ENCODE measurements at places on chromosomes 16 and 17.
A peak's percentile ranks its signal among the peaks of the same experiment; 100 is the strongest.

- DNase-seq, result no peak
These were observed 320.0 kb upstream of the PSMD7 start for GRCh38 chr16:73976644-73977043.

- no peak for DNase-seq
These were observed 1.6 kb downstream of the DOC2B start for GRCh38 chr17:179781-180380.

DNA sequence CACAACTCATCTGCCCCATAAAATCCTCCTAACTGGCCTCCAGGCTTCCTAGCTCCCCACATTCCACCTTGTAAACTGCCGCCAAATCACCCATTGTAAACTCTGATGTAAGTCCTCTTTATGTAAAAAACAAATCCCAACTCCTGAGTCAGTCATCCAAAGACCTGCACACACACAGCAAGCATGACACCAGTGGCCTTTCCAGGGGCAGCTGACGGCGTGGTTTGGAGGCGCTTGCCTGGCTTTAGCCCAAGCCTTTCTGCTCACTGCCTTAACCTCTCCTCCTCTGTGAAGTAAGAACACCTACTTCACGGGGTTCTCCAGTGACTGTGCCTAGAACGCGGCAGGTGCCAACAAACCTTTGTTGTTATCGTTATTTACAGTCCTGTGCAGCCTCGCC, 14.0 kb downstream of the UBE2O start:
- DNase-seq, result no peak

DNA sequence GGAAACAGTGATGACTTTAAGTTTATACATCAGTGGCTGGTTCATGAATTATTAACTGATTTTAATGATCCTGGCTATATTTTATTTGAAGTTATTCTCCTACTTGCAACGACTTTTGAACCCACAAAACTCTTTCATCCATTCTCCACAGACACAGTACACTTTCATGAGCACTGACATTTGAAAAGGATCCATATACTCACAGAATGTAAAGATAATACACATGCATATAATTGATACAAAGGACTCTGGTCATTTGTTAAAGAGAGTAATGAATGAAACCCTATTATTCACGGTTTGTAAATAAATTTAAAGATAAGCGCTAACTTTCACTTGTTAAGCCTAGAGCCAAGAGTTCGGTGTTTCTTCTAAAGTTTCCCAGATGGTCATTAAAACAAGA, 3.3 kb downstream of the TOX3 start:
- no peak for DNase-seq

GRCh38 chr16:84442416-84443145, 61.9 kb downstream of the MEAK7 start:
- DNase-seq, result no peak

- no peak for DNase-seq
These were observed 3.0 kb downstream of the PFN1 start for GRCh38 chr17:4945176-4945943.

DNA sequence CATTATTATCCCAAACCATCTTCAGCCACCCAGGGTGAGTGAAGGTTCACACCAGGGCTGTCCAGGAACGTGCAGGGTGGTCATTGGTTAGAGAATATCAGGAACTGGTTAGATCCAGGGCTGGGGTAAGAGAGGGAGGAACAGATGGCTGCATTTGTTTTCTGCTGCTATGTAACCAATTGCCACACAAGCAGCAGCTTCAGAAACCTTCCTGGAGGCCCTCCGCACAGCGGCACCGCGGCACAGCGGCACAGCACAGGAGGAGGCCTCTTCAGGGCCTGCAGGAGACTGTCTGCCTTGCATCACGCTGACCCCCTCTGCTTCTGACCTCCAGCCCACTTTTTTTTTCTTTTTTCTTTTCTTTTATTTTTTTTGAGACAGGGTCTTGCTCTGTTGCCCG, 86.1 kb downstream of the KCNJ12 start:
- no peak for DNase-seq

DNA sequence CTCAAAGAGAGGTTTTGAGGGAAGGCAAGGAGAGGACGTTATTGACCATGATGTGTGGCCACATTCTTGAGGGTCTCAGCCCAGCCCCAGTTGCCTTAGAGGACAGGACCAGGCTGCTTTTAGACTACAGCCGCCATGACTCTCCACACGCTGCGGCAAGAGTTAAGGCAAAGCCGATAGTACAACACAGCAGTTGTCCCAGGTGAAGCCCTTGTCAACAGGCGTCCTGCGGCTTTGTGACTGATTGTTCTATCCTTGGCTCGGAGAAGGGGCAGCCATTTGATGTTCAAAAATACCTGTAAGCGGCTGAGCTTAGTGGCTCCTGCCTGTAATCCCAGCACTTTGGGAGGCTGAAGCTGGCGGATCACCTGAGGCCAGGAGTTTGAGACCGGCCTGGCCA, 28.8 kb downstream of the TMEM92 start:
- DNase-seq, result no peak

- DNase-seq, result no peak
These were observed 61.3 kb downstream of the C17orf67 start for GRCh38 chr17:56772442-56772841.

DNA sequence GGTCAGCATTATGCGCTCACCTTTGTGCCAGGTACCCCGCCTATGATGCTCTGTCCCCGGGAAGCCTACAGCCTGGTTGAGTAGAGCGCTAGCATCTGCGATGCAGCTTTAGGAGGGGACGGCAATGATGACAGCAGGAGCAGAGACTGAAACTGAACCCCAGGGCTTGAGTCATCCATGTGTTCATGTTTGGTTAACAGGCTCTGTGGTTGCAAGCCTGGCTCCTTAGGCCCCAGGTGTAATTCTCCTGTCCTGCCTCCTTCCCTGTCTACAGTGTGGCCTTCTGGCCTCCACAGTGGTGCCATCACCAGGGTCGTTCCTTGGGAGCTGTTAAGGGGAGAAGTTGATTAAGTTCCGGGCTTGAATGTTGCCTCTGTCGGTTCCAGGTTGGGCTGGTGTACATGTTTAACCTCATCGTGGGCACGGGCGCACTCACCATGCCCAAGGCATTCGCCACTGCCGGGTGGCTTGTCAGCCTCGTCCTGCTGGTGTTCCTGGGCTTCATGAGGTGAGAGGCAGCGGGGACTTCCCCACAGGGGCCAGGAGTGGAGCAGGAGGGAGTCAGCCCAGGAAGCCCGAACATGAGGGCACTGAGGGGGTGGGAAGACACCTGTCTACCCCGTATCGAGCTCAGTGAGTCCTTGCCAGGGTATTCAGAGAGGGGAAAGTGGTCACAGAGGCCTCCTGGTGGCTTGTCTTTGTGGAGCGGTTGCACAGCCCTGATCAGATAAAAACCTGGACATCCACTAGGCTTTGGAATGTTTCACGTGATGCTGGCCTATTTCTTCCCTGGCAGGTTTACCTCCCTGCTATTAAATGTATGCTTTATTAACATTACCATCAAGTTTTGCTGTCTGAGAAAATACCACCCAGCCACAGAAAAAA, 9.2 kb upstream of the NAT9 start:
- no peak for DNase-seq

DNA sequence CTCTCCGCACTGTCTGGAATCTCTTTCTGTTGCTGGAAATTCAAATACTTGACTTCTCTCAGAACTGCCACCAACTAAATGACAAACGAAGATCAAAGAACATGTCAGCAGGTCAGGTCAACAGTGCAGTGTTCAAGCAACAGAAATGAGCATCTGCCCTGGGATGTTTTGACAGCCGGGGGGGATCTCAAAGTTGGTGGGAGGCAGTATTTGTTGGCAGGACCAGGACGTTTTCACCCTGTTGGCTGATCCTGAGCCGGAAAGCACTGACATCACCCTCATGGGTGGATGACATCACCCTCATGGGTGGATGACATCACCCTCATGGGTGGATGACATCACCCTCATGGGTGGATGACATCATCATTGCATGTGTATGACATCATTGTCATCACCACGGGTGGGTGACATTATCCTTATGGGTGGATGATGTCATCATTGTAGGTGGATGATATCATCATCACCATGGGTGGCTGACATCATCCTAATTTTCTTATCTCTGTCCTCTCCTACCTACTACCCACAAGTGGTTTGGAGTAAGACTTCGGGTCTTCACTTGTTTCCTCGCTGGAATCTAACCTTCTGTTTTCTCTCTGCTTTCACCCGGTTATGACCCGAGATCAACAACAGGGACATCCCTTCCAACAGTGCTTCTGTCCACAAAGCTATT, 18.9 kb downstream of the DNAH17 start:
- DNase-seq, result no peak

DNA sequence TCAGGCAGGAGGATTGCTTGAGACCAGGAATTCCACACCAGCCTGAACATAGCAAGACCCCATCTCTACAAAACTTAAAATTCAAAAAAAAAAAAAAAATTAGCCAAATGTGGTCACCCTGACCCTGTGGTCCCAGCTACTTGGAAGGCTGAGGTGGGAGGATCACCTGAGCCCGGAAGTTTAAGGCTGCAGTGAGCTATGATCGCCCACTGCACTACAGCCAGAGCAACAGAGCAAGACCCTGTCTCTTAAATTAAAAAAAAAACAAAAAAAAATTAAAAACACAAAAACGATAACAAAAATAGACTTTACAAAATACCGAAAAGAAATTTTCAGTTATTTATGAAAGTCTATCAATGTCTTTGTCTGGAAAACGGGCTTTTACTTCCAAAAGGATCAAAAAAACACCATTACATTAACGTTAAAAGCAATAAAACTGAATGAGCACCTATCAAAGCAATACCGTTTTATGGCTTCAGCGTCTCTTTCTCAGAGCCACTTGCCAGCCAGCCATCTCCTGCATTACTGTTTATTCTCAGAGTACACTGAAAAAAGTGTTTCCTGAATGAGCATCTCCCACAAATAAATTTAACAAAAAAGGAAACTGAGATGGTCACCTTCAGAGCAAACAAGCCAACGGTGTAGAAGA, 6.1 kb downstream of the USP7 start:
- no peak for DNase-seq

DNA sequence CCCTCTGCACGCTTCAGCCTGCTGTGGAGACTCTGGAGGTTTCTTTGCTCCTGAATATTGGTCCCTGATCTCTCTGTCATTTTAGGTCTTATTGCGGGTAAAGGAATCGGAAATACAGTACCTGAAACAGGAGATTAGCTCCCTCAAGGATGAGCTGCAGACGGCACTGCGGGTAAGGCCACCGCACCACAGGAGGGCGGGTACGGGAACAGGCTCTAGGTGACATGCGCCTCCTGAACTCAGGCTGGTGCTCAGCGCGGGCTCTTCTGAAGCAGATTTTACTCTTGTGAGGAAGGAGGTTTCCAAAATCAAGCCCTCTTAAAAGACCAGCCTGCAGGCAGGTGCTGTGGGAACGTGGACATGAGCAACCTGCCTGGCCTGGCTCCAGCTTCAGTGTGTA, 29.8 kb downstream of the PLD6 start:
- no peak for DNase-seq

DNA sequence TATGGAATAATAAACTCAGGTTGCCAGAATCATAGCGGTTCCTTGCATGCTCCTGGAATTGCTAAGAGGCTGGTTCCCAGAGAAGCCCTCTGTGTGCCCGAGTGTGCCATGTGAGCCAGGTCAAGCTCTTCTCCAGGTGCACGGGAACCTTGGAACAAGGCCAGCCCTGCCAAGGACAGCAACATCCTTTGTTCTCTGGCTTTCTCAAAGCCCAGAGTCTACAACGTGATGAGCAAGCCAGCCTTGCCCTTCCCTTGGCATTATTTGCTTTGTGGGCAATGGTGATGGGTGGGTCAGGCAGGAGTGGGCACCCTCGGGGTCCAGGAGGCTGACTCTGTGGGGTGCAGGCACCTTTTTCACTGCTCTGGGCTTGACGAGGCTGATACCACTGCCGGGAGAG, 14.2 kb upstream of the SEC14L1 start:
- no peak for DNase-seq

DNA sequence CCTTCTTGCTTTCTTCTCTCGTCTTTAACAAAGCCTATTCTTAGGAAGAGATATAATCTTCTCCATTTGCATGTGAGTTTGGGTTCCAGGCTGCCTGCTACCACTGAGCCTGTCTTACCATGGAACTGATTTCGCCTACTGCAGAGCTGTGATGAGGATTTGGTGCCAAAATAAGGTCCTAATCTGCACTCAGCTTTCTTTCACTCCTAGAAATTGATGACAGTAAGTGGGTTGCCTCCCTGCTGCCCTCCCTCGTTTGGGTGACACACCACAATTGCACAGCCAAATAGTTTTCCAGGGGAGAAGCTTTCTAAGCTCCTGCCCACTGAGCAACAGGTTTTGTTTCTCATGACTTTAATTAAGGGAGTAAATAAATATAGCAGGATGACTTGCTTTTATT, 25.1 kb upstream of the ASIC2 start:
- no peak for DNase-seq

- no peak for DNase-seq
These were observed 2.1 kb upstream of the FBXO47 start for GRCh38 chr17:38969281-38969680.

DNA sequence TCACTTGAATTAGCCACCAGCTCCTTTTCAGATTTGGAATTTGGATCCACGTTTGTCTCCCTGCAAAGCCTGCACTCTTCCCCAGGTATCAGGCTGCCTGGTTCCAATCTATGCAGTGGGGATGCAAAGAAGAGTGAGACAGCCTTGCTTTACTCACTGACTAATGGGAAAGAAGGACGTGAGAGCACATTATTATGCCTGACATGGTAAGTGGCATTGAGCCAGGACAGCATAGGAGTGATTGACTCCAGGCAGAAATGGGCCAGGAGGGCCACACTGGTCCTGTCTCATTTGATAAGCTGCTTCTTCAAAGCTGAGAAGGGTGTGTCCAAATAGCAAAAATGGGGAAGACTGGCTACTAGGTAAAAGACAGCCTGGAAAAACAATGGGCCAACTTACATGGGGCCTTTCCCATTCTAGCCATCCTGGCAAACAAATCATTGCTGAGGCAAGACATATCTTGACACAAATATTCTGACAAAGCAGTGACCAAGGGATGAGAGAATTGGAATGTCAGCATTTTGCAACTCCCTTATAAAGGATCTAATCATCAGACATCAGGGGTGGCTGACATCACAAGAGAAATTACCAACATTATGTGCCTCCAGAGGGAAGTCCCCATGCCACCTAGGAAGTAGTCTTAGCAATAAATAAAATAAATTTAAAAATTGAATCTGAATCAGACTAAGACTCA, 38.6 kb downstream of the CDH11 start:
- DNase-seq, result no peak

- DNase-seq, result peak; percentile 97
These were observed at the start of gene DNAH9 for GRCh38 chr17:11598274-11599221. Gene DNAH9 (plus strand): TSS chr17:11598470. CDS start chr17:11598499, 29 bp downstream.

- peak; percentile 69 for DNase-seq
These were observed at the start of gene CHST6 for GRCh38 chr16:75495076-75495674. Gene CHST6 (minus strand): TSS chr16:75495441. CDS start chr16:75479828, 15,613 bp downstream.

DNA sequence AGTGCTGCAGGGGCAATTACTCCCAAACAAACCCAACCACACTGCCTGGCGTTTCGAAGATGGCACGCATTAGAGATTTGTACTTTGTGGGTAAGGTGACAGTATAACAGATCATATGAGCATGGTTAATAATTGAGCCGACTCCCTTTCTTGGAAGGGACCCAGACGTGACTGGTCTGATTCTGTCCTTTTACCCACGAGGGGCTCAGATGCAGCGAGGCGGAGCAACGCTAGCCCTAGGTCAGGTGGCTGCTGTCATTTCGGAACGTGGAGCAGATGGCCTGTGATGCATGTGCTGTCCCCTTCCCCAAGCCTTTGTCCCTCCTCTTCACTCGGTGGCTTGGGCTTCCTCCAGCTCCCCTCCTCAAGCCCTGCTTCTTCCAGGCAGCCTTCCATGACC, 84.2 kb downstream of the SNX29 start:
- no peak for DNase-seq

GRCh38 chr17:44409309-44410028, 20.0 kb upstream of the ITGA2B start:
- DNase-seq, result no peak

All from neuronal stem cell (in vitro differentiated cells).